ENCODE measurements at places on chromosomes 16 and 17.

DNA sequence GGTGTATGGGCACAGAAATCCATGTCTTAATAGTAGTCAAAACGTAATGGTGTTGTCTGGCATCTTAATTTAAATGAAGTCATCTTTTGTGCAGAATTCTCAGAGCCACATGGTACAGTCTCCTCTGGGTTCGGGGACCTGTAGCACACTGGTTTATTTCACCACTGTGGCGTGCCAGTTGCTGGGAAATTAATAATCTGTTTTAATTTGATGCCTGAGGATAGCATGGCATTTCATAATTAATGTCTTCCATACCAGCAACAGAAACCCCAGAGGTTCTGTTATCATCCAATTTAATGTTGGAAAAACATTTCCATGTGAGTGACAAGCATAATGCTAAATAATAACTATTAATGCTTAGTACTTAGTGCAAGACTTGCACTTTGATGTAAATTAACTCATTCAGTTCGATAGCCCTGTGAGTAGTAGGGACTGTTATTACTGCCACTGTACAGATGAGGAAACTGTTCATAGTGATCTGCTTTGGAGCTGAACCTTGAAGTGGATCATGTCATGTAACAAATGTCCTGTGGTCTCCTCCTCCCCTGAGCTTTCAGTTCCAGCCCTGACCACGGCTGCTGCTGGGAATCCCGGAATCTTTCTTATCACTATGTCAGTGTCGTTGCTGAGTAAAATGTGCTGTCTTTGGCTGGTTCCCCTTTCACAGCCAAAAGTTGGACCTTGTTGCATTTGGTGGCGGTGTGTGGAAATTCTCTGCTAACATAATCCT is 51.2 kb downstream of the SNX29 start:
- DNase-seq = no peak

DNA sequence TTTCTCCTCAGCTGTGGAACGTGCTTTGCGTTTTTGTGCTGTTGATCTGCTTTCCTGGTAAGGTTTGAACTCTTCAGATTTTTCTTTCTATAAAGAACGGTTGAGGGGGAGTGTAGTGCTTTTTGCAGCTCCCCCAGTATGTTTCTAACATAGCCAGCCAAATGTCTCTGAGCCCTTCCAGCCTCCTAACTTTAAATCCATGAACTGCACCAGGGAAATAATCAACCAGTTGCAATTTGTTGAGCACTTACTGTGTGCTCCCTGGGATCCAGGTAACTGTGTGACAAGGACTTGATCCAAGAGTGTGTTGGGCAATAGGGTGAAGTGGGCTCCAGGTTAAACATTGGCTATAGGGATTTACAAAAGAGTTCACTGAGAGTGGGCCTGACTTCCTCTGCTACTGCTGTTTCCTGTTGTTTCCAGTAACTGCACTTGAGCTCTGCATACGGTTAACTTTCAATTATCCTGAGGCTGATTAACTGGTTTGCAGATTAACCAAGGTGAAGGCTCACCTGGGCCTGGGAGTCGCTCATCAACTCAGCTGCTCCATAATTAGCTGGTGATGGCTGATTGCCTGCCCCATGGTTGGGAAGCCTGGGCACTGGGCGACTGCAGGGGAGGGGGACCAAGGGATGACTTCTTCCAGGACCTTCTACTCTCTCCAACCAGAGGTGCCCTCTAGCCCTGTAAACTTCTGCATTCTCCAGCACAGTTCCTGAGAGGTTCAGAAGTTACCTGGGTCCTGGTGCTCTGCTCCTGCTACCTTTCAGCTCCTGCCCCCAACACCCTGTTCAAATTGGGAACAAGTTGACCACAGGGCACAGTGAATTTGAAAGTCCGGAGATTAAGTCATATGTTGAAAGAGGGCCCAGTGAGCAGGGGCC is 19.5 kb downstream of the HLF start:
- DNase-seq = no peak

- DNase-seq = no peak
Observed at GRCh38 chr16:85927959-85928358, 29.0 kb downstream of the IRF8 start.

GRCh38 chr16:85484347-85485300 is 128.5 kb upstream of the GSE1 start:
- DNase-seq = peak; percentile 87

DNA sequence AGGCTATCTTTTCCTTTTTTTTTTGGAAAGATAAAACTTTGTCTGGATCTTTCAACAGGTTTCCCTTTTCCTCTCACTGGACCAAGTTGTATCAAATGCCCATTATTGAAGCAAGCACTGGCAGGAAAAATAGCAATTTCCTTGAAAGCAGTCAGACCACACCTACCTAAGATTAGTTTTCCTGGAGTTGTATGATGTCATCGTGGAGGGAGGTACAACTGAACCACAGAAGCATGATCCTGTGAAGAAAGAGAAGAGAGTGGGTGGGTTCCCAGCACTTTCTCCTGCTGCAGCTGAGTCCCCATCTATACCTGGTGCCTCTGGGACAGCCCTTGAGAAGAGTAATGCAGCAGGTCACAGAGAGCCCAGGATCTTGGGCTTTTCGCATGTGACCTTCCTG is 63.6 kb upstream of the ERCC4 start:
- DNase-seq = no peak

DNA sequence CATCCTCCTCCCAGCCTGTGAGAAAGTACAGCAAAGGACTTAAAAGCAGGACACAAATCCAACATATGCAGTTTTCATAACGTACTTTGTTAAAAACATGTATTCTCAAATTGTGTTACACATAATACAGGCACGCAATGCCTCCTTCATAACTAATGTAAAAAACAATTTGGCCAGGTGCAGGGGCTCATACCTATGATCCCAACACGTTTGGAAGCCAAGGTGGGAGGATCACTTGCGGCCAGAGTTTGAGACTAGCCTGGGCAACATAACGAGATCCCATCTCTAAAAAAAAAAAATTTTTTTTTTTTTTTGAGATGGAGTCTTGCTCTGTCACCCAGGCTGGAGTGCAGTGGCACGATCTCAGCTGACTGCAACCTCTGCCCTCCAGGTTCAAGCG is 20.4 kb downstream of the TEX2 start:
- no peak for DNase-seq

DNA sequence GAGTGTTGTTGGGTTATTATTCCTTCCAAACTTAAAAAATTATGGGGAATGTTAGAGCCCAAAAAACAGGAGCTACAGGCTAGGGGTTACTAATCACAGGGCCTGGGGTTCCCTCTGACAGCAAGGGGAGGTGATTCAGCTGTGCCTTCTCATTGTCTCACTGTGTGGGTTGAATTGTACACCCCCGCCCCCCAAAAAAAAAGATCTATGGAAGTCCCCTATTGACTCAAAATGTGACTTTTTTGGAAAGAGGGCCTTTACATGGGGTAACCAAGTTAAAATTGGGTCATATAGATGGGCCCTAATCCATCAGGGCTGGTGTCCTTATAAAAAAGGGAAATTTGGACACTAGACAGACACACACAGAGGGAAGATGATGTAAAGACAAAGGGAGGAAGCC is 190.2 kb downstream of the SOX9 start:
- DNase-seq = no peak

DNA sequence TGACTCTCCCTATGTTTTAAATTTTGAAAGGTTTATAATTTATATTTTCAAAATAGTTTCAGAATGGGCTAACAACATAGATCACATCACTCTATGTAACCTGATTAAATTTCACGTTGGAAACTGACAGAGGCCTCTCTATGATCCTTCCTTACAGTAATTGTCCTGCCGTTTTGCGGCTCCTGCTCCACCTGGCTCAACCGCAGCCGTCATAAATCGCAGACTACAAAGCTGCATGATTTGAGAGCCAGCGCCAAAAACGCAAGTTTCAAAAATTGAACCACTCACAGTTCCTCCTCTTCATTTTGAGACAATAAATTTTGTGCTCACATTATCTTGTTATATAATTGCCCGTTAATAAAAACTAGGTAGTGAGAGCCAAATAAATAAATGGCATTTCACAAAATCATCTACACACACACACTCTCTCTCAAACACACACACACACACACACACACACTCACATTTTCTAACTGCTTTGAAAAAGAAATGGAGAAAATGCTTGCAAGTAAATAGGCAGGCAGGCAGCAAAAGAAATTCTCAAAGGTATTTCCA is 263.1 kb upstream of the PSMD7 start:
- no peak for DNase-seq

GRCh38 chr16:74991268-74991592 is 6.3 kb upstream of the WDR59 start:
- DNase-seq = no peak

- DNase-seq = no peak
Observed at GRCh38 chr16:62462971-62463370, 426.7 kb upstream of the CDH8 start.

DNA sequence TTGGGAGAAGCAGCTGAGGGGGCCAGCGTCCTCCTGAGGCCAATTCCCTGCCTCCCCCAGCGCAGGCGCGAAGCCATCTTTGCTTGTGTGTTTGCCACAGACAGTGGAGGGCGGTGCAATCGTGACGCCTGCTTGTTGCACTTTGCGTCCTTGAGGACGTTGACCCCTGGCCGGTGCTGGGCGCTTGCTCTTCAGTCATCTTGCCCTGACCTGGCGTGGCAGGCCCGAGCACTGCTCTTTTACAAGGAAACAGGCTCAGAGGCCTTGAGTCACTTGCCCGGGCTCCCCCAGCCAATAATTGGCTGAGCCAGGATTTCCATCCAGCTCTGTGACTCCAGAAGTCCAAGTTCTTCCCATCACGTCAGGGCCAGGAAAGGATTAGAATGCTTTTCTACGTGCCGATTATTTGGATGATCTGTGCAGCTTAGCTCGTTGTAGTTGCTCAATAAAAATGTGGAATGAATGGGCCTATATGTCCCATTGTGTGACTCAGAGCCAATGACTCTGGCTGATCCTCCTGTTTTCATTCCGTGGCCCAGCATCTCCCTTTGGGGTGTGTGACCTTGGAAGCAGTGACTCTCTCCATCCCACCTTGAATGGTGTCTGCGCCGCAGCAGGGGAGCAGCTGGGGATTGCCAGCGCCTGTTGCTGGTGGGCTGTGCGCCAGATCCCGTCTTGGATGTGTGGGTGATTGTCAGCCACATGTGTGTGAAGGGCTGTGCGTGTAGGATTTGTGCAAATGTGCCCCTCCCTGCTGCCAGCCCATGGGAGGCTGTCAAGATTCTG is 214.1 kb downstream of the SEC14L1 start:
- no peak for DNase-seq

DNA sequence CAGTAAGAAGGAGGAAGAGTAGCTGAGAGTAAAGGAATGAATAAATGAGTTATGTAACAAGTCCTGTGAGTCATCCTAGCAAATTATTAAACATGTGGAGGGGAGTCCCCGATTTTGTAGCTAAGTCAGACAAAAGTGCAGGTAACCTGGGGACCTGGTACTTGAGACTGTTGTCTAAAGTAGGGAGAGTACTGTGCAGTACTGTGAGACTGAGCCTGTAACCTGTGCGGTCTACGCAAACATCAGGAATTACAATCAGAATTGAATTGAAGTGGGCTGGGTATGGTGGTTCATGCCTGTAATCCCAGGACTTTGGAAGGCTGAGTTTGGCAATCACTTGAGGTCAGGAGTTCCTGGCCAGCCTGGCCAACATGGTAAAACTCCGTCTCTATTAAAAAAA is 35.7 kb downstream of the IKZF3 start:
- DNase-seq = no peak

Measured in DMS79 (cell line).